Activated CD4-positive, alpha-beta T cell treated with anti-CD3 and anti-CD28 coated beads, Interleukin-2, amount 50 U/mL, for 48 hours (primary cell): ENCODE measurements at places on chromosomes 3 and 15.

- DNase-seq, result no peak
Measured at GRCh38 chr15:48945386-48945785, 18.3 kb downstream of the SHC4 start.

DNA sequence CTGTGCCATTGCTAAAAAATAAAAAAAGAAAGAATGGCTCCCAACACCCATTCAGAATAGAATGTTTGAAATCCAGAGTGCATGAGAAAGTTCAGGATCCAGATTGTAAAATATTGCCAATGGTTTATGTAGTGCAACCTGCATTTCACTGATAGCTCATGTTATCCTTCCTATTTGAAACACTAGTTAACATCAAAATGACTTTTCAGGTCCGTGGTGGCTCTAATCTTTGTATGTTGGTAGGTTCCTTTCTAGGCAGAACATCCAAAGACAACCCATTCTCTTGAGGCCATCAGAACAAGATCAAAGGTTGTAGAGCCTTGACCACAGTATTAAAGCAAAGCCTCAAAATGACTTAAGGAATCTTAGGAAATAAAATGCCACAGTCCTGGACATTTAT lies 51.0 kb downstream of the PLCL2 start:
- no peak for DNase-seq

DNA sequence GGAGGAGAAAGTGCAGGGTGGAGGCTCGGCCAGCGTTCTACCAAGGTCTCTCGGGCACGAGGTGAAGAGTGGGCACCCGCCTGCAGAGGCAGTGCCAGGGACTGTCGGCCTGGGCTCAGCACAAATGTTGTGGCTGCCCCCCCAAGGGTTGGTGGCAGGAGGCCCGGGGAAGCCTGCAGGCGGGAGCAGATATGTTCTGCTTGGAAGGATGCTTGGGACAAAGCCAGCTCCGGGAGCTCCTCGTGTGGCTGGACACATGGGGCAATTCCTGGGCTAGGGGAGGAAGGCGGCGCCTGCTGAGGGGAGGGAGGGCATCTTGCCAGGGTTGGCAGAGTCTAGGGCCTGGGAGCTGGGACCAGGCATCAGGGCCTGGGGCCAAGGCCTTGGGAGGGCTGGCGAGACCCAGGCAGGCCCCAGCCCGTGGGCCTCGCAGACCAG lies 30.4 kb upstream of the FBLN2 start:
- no peak for DNase-seq

GRCh38 chr15:101053261-101053660 lies 134.1 kb downstream of the LRRK1 start:
- no peak for DNase-seq

GRCh38 chr15:78272316-78272715 lies 8.0 kb downstream of the DNAJA4 start:
- DNase-seq, result no peak

- DNase-seq, result no peak
Measured at GRCh38 chr15:65962187-65962586, 92.9 kb downstream of the RAB11A start.

DNA sequence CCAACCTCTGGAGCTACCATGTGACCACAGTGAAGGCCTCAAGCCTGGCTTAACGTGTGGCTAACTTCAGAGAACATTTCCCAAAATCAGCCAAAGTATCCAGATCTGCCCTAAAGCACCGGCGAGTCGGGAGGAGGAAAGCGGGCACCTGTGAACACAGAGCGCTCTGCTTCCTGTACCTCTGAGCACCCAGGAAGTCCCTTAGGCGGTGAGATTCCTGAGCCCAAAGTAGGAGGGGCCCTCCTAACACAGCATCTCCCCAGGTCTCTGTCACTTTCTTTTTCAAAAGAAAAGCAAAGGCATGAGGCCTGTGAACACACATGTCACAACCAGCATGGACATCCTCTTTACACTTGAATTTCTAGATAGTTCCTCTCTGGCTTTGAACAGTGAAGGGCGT lies 944 bp upstream of the EIF4E3 start:
- DNase-seq, result peak; percentile 35

GRCh38 chr3:127735767-127736693 lies 63.3 kb downstream of the ABTB1 start:
- DNase-seq, result no peak

- DNase-seq, result no peak
Measured at GRCh38 chr15:57923750-57924149, 141.8 kb downstream of the ALDH1A2 start.

DNA sequence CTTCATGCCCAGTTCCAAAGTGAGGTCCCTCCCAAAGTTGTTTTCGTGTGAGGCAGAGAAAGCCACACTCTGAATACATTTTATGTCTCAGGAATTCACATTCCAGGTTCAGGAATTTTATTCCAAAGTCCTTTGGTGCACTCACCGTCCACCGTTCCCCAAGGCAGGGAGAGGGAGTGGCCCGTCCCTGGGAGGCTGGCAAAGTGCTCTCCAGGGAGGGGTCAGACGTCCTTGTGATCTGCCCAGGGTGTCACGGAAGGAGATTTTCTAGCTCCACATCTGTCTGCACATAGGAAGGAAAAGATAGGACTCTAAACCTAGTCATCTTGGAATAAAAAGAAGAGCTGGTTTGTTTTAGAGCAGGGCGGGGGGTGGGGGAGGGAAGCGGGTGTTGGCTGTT lies 47.9 kb downstream of the KLF13 start:
- no peak for DNase-seq

GRCh38 chr3:111784001-111784400 lies 75.1 kb upstream of the PHLDB2 start:
- DNase-seq, result no peak

DNA sequence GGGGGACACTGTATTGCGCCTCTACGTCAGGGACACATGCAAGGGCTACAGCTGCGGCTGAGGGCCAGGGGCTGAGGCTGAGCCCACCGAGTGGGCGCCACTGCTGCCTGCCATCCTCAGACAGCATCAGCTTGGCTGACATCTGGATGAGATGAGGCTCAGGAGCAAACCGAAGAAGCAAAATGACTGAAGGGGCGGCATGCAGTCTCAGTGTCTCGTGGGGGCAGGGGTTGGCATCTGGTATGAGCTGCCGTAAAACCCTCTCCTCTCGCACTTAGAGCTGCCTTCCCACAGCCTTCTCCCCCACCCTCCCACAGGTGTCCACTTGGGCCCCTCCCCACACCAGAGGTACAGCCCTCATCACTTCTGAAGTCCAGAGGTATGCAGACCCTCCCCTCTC lies 24.2 kb upstream of the CMTM7 start:
- no peak for DNase-seq

GRCh38 chr15:52261498-52262242 lies 33.9 kb downstream of the MYO5C start:
- peak; percentile 70 for DNase-seq

- no peak for DNase-seq
Measured at GRCh38 chr3:39428745-39429201, 22.3 kb downstream of the RPSA start.
